ENCODE measurements at places on chromosomes 11 and 22.

DNA sequence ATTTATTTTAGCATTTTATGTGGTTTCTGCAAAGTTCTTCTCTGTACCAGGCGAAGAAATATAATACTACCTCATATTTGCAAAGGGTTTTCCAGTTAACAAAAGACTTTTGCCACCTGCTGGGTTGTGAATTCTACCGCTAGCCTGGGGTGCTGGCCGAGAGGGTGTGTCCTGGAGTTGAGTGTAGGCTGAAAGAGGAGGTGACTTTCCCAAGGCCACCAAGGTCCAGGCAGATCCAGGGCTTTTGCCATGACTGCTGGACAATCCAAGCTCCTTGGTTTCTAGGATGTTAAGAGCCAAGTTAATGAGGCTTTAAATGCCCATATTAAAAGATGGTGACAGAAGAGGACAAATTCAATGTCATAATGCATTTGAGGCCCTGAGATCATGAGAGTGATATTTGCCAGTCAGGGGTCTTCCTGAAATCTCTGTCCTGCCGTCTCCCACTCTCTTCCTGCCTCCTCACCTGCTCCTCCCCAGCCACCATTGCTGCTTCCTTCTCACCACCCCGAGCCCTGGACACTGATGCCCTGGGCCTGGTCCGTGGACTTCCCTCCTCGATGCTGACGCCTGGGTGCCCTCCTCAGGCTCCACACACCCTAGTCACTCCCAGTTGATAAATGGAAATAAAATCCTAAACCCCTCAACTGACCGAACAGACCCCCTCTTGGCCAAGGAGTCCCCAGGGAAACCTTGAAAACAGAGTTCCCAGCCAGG, 825.6 kb downstream of the TBC1D22A start:
- DNase-seq = no peak

- DNase-seq = no peak
These were observed 415.9 kb downstream of the TMEM135 start for GRCh38 chr11:87453531-87454089.

GRCh38 chr22:24986816-24987215, 34.3 kb downstream of the KIAA1671 start:
- no peak for DNase-seq

- DNase-seq = no peak
These were observed 6.3 kb upstream of the FXYD2 start for GRCh38 chr11:117830674-117831351.
